ENCODE measurements at places on chromosomes 6 and 20. TPM values are rescaled to one million over a fixed set of nuclear protein-coding genes. Genes with fewer than 3 reads are reported as not detected.

DNA sequence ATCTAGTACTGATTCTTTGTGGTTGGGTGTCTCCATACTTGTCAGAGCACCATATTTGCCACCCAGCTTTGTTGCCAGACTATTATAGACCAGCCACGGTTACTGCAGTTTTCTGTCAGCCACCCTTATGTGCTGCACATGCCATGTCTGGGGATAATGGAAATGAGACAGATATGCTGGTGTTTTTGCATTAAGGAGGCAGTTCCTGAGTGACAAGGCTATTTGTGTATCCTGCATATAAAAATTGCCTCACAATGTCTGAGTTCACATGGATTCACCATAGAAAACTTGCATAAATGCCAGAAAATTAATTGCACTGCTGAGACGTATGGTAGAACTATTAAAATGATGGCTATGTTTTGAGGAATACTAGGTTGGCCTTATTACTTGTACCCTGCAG, 51.8 kb downstream of the NKAIN2 start:
- no peak for DNase-seq

- DNase-seq: no peak
These were observed 212.6 kb downstream of the CLIC5 start for GRCh38 chr6:45803071-45803470.

GRCh38 chr6:84228198-84228543, 728 bp upstream of the CEP162 start:
- DNase-seq: no peak

- DNase-seq: no peak
These were observed 66.3 kb downstream of the NOL4L start for GRCh38 chr20:32518593-32519380.

DNA sequence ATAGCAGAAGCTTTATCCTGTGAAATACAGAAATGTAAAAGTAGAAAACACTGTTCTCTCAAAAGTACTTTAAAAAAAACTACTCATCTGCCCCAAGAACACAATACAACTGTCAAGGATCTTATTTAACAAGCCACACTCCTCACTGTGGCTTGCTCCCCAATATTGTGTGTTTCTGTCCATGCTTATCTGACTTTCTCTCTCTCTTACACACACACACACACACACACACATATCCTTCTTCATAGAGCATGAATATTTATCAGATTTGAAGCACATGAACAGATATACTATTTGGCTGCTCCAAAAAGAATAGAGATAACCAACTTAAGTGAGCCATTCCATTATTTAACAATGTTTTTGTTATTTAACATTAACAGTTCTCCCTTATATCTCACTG, 3.6 kb upstream of the PHIP start:
- DNase-seq: no peak

GRCh38 chr20:23515250-23515939, 24.5 kb downstream of the CST8 start:
- no peak for DNase-seq

DNA sequence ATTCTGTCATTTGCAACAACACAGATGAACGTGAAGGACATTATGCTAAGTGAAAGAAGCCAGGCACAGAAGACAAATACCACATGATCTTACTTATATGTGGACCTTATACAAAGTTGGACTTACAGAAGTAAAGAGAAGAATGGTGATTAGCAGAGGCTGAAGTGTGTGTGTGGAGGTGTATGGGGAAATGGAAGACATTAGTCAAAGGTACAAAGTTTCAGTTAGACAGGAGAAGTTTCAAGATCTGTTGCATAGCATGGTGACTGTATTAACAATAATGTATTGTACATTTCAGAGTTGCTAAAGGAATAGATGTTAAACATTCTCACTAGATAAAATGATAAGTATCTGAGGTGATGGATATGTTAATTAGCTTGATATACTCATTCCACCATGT, 348.3 kb upstream of the PRND start:
- DNase-seq: no peak

DNA sequence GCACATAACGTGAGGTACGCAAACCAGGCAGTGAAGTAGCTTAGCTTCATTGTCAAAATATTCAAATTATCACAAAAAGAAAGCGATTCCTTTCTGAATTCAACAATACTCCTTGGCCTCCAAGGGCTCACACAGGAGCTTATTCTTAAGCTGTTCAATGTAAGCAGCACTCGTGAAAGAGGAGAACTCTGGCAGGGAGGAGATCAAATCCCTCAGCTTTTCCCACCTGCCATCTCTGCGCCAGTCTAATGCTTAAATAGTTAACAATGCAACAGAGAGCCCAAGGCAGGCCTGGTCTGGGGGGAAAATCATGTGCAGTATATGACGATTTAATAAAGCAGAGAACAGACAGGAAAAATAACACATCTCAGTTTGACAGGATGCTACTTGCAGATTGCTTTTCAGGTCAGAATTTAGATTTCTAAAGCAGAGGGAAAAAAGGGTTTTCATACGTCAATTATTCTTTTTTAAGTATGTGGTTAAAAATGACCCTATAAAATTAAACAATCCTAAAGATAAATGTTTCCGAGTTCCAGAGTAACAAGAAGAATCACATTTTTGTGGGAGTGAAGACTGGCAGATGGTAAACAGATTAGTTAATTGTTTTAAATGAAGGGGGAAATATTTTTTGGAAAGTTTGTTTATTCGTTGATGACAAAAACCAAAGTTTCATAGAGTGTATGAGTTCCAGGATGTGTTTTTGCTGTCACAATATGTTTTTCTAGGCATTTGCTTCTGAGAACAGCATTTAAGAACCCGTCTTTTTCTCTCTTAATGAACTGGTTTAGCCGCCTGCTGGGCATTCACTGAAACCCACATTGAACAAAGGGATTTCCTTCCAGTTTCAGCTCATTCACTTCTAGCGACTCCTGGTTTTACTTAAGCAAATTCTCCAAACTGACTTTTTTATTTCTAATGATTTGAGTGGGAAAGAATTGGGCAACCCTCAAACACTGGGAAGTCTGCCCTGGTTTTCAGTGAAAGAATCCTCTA, 45.9 kb downstream of the PLAGL1 start:
- no peak for DNase-seq

- no peak for DNase-seq
These were observed 92.8 kb downstream of the ESR1 start for GRCh38 chr6:151900256-151900655.

- DNase-seq: no peak
These were observed 8.0 kb upstream of the OSBPL2 start for GRCh38 chr20:62230276-62230675.

DNA sequence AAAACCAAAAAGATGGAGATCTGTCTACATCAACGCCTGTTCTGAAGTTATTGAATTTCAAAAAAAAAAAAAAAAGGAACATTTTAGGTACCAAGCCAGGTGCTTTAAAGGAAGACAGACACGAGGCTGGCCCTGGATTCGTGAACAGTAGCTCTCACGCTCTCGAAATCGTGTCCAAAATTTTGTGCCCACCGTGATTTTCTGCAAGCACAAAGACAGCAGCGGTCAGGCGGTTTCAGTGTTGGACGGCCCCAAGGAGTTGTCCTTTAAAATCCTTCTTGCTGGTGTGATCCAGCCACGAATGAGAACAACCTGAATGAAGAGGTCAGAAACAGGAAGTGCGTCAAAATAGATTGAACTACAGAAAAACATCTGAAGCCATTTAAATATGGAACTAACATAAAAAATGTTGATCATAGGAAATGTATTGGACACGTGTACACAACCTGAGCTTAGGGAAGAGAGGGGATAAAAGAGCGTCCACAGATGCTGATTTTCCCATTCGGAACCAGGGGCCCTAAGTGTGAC, 78.2 kb downstream of the THBS2 start:
- DNase-seq: no peak

DNA sequence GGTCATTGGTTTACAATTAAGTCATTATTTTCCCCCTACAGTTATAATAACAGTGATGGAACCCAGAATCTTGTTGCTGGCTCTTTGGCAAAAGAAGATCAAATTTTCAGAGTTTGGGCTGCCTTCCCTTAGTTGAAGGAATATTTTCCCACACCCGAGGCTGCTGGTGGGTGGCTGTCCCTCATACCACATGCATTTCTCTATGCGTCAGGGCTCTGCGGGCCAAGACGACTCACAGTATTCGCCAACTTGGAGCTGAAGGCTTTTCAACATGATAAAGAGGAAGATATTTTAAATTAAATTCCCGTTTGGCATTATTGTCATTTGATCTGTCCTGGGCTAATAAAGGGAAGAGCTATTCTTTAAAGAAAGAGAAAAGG, 102.2 kb upstream of the SASH1 start:
- DNase-seq: no peak

DNA sequence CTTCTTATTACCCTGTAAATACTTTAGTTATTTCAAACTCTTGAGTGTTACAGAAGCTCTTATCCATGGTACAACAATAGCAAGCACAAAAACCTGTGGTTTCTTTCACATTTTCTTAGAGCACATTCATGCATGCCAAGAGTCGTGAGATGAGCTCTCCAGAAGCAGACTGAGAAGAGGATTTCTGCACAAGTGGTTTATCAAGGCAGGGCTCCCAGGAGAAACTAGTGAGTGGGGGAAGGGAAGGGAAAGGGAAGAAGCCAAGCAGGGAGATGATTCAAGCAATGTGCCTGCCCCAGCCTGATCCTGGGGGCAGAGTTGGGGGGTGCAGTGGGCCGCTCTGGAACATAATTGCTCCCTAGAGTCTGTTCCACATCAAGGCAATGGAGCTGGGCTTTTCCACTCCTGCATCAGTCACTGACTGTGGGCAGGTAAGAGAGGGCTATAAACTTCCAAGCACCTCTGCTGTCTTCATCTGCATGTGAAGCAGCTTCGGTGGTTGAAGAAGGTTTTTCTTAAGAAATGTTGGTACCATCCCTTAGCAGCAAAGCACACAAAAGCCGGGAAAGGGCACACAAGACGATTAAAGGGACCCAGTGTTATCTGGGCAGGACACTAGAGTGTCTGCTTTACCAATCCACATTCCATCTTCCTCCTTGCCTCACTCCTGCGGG, 152.1 kb downstream of the PLCB4 start:
- no peak for DNase-seq

DNA sequence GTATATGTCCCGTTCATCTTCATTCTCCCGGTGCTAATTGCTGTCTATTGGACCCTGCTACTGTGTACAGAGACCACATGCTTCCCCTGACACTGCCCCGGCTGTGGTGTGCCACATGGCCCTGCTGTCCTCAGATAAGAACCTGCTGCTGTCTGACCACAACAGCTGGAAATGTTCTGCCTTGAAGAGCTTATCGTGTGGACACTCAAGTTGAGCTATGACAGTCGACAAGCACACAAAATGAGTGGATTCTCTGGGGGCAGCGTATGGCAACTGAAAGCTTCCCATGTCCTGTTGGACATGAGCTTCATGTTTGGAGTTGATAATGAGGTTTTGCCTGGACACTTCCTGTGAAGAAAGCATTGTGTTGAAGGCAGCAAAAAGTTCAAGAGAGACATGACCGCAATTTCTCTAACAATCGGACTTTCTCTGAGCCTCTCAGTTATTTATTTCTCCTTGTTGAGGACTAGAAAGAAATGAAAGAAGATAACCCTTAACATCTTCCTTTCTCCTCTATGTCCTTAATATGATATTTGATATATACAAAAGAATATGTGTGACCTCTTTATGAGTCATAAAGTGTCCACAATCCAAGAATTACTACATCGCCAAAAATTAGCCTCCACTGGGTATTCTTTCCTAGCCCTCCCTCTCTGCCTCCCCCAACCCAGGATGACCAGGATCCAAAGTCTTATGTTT, 187.1 kb upstream of the TCF21 start:
- no peak for DNase-seq

GRCh38 chr6:17469006-17469832, 75.8 kb downstream of the CAP2 start:
- no peak for DNase-seq

- no peak for DNase-seq
These were observed 1.6 kb upstream of the NT5DC1 start for GRCh38 chr6:116099036-116099435.

- DNase-seq: no peak
These were observed 52.0 kb upstream of the KIF13A start for GRCh38 chr6:18039481-18039880.

GRCh38 chr20:58596750-58597248, 54.3 kb upstream of the STX16 start:
- DNase-seq: no peak

DNA sequence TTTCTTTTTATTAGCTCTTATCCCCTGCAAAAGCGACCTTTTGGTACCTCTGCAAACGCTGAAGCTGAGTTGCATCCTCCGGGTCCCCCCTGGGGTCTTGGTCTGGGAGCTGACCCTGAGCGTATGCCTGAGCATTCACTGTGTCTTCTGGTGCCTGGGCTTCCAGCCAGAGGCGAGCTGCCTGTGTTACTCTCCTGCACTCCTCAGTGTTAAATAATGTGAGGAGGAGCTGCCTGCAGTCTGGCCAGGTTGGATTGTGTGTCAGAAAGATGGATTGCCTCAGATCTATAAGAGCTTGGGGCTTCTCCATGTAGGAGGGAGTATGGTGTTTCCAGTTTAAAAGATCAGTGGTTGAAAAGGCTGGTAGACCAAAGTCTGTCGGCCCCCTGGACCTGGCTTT, 8.7 kb upstream of the GMPR start:
- DNase-seq: no peak

- DNase-seq: no peak
These were observed 144.7 kb downstream of the TASP1 start for GRCh38 chr20:13494019-13494418.

COQ3 gene
- 10.9 TPM for total RNA-seq

GPR63 gene
- total RNA-seq: 6.0 TPM

PTP4A1 gene
- total RNA-seq: 79.9 TPM

ABHD12 gene
- 51.6 TPM for total RNA-seq
